ENCODE measurements at places on chromosomes 2 and 18. TPM values are rescaled to one million over a fixed set of nuclear protein-coding genes. Genes with fewer than 3 reads are reported as not detected.

UGT1A3 gene
- not detected for total RNA-seq

SRD5A2 gene
- 0.19 TPM for total RNA-seq

SULT1C4 gene
- total RNA-seq, result not detected

UBE2E3 gene
- total RNA-seq, result 215 TPM

RAB12 gene
- 98.4 TPM for total RNA-seq

MROH2A gene
- not detected for total RNA-seq

DLX1 gene
- total RNA-seq, result 0.78 TPM

IDH1 gene
- 79.4 TPM for total RNA-seq

CCT7 gene
- total RNA-seq, result 425 TPM

NAT8 gene
- not detected for total RNA-seq

ZNF804A gene
- not detected for total RNA-seq

VIL1 gene
- not detected for total RNA-seq

G6PC2 gene
- not detected for total RNA-seq

SALL3 gene
- not detected for total RNA-seq

SKA1 gene
- 0.10 TPM for total RNA-seq

POTEF gene
- total RNA-seq, result not detected

PRKAG3 gene
- 49.9 TPM for total RNA-seq

ADRA2B gene
- total RNA-seq, result not detected

LIMS3 gene
- total RNA-seq, result 17.0 TPM

GAL3ST2 gene
- 0.47 TPM for total RNA-seq

GPBAR1 gene
- total RNA-seq, result 1.1 TPM

MAP4K4 gene
- total RNA-seq, result 133 TPM

NOSTRIN gene
- not detected for total RNA-seq

TSPYL6 gene
- total RNA-seq, result not detected

SMARCAL1 gene
- total RNA-seq, result 5.0 TPM

QPCT gene
- total RNA-seq, result 0.24 TPM

POTEI gene
- total RNA-seq, result not detected

POMC gene
- total RNA-seq, result not detected

Data from myocyte (in vitro differentiated cells).